CD8-positive, alpha-beta memory T cell (primary cell): ENCODE measurements at places on chromosomes 3 and 15.

GRCh38 chr3:39150148-39150802, 3.1 kb downstream of the CSRNP1 start:
- no peak for DNase-seq

- DNase-seq: no peak
Observed at GRCh38 chr15:68536331-68537095, 42.3 kb upstream of the CORO2B start.

DNA sequence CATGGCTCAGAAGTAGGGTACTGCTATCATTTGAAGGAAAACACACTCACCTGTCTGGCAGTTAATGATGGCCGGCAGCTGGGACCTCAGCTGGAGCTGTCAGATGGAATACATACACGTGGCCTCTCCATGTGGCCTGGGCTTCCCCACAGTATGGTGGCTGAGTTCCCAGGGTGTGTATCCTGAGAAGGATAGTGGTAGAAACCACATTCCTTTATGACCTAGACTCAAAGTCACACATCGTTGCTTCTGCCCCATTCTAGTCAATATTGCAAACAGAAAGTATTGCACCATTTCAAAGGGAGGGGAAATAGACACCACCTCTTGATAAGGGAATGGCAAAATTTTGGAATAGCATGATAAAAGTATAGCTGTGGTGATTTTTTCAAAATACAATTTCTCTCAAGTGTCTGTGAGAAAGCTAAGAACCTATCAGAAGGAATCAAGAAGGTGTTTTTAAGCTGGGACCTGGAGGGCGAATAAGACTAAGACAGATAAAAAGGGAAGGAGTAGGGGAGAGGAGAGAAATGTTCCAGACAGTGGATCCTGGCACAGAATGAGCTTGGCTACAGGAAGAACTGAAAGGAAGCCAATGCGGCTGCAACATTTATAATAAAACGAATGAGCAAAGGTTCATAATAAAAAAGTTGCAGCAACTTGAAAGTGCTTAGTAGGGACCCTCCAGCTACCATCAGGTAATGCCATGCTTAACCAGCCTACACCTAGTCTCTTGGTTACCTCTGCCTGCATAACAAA, 40.1 kb upstream of the GALNT15 start:
- no peak for DNase-seq

DNA sequence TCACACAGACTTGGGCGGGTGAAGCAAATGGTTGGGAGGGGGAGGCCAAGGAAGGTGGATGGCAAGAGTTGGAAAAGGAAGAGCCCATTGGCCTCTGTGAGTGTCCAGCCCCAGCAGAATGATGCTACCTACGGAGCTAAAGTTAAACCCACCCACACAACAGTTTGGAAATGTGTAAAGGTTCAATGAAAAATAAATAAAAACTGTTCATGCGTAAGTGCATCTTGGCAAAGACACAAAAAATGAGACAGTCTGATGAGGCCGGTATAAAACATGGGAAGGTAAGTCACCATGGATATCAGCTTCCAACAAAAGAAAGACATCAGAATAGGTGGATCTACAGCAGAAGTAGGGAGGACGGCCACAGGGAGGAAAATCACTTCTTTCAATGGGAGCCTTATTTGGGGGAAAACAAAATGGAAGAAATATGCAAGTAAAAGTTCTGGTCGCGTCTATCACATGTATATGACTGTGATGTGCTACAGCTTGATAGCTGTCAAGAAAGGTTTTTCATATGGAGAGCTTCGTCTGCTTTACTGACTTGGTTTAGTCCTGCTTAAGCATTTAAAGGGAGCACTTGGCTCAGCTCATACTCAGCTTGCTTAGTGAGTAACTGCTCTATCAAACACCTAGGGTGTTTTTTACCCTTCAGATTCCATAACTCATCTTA, 82.8 kb downstream of the TIGIT start:
- DNase-seq: no peak

DNA sequence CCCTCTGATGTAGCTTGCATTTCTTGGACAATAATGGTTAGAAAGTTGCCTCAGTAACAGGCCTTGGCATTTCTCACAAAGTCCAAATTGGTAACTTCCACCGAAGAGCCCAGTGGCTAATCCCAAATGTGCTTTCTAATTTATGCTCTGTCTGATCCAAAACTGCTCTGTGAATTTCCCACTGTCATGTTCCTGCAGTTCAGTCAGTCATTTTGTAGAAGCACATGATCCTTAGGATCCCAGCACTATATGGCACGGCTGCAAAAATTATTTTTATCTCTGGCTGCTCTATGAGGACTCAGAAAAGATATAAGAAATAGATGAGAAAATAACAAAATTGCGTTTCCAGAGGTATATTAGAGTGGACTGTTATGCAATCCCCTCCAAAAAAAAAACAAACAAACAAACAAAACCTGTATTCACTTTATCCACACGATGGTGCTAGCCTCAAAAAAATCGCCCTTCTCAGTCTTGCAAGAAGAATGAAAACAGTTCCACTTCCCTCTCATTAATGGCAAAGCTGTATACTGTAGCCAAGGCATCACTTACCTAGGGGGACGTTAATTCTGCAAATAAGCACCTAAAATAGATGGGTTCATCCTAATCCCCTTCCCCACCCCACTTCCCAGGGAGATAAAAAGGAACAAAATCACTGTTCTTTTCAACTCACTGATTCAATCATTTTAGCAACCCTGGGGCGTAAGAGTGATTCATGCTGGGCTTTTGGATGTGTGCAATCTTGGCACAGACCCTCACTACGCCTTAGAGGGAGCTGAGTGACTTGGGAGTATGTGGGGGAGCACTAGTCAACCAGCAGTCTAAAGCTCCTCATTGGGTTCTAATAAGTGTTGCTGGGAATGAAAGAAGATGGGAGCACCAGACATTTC, 61.3 kb downstream of the TMCO5A start:
- DNase-seq: no peak

- no peak for DNase-seq
Observed at GRCh38 chr3:131081224-131081623, 54.5 kb downstream of the NEK11 start.

- DNase-seq: no peak
Observed at GRCh38 chr3:11019116-11019819, 26.7 kb downstream of the SLC6A1 start.

GRCh38 chr15:69830430-69830829, 267.3 kb downstream of the TLE3 start:
- DNase-seq: no peak

DNA sequence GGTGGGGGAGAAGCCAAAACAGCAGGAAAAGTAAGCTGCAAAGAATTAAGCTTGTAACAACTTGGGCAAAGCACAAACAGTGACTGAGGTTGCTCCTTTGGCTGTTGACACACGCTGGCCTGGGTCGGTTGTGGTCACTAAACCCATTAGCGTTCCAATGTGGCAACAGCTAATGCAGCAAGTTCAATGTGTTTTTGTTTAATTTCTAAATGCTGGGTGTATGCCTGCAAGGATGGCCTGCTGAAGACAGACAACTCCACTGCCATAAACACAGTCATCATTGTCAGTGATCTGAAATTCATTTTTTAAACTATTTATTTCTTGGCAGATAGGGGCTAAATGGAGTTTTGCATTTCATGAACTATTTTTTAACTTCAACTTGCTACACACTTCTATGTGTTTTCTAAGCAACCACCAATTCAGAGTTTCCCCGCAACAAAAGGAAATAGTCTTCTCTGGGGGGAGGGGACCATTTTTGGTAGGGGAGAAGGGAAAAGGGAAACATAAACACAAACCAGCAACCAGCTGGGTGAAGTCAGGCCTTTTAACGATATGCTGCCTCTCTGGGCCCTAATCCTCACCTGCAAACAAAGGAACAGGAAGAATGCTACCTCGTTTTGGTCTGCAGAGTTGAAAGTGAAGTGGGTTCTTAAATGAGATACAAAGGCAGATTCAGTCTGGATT, 34.8 kb upstream of the WNT5A start:
- no peak for DNase-seq

- no peak for DNase-seq
Observed at GRCh38 chr3:156689608-156690007, 15.2 kb downstream of the TIPARP start.

DNA sequence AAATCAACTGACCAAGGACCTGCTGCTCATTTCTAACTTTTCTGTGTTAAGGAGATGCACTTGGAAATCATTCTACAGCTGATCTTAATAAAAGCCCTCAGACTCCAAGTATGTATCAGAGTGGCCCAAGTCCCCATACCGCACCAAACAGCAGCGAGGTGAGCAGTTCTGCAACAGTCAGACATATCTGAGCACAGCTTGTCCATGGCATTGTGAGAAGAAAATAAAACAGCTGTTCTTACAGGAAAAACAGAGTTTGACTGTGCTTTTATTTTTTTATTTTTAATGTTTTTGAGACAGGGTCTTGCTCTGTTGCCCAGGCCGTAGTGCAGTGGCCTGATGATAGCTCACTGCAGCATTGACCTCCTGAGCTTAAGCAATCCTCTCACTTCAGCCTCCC, 131.8 kb downstream of the ADAMTS9 start:
- no peak for DNase-seq

DNA sequence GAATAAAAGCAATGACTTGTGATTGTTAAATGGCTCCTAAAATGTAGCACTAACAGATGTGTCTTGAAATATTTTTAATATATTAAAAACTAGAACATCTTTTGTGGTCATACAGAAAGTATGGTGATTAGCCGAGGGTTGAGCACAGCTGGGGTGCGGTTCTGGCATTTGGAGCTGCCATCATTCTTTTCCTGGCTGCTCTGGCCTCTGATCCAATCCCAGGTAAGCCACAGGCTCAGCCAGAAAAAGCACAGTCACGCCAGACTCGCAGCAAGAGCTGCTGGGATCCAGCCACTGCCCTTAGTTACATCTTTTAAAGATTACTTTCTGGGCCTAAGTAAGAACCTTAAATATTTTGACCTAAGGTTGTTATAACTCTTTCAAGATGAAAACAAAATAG, 196.8 kb downstream of the PLCL2 start:
- DNase-seq: no peak

- no peak for DNase-seq
Observed at GRCh38 chr3:131047582-131047981, 20.9 kb downstream of the NEK11 start.

GRCh38 chr3:37935290-37935668, 55.3 kb upstream of the VILL start:
- DNase-seq: no peak
